ENCODE measurements at places on chromosomes 16 and 17. TPM values are rescaled to one million over a fixed set of nuclear protein-coding genes. Genes with fewer than 3 reads are reported as not detected.

Gene WNT9B
- total RNA-seq = 0.23 TPM

Gene CACNG3
- total RNA-seq = not detected

Gene UNC13D
- total RNA-seq = 60.5 TPM

DNA sequence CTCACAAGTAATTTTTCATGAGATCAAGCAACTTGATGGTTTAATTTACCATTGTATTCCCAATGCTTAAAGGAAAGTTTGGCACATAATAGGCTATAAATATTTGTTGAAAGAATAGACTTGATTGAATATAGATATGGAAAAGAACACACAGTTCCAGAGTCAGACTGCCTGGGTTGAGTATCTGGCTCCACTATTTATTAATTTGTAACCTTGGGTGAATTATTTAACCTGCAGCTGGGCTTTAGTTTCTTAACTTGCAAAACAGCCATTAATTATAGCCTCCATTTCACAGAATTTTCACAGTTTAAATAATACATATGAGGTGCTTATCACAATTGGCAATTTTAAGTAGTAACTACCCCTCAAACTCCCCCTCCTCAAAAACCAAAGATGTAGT, 73.6 kb downstream of the NCOR1 start:
- H3K27ac ChIP-seq = no peak overlapping the region
- H3K36me3 ChIP-seq = no peaks in the 10 kb centered on the region
- no peak for DNase-seq

GRCh38 chr17:78479369-78479768, 97.8 kb downstream of the DNAH17 start:
- H3K36me3 ChIP-seq = no peaks in the 10 kb centered on the region
- H3K4me3 ChIP-seq = no peak overlapping the region
- DNase-seq = no peak
- peaks cover 9% of the 10 kb centered on the region for H3K27me3 ChIP-seq
- H3K4me1 ChIP-seq = no peaks in the 10 kb centered on the region
- H3K27ac ChIP-seq = no peak overlapping the region

- H3K36me3 ChIP-seq = no peaks in the 10 kb centered on the region
- H3K4me1 ChIP-seq = no peaks in the 10 kb centered on the region
- no peak for DNase-seq
- H3K4me3 ChIP-seq = no peak overlapping the region
Measured at GRCh38 chr16:47204736-47205504, 61.2 kb upstream of the NETO2 start.

DNA sequence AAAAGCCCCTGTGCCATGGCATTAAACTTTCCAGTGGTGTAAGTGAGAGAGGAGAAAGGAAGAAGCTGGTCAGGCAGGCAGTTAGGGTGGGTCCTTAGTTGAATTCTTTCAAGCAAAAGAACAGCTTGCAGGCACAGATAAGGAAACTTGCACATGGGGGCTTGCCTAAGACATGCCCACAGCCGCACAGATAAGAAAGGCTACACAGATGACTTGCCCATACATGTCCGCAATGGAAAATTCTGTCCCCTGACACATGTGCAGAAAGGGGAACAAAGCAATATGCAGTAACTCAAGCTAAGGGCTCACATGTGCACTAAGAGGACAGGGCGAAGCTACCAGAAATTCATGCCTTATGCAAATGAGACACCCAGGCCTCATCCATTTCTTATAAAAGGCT, 69.9 kb downstream of the GSG1L start:
- no peaks in the 10 kb centered on the region for H3K27me3 ChIP-seq
- no peak overlapping the region for H3K27ac ChIP-seq
- H3K36me3 ChIP-seq = no peaks in the 10 kb centered on the region
- no peak overlapping the region for H3K4me3 ChIP-seq
- no peaks in the 10 kb centered on the region for H3K4me1 ChIP-seq

GRCh38 chr17:36674278-36674650, 72.9 kb downstream of the MRM1 start:
- no peaks in the 10 kb centered on the region for H3K4me1 ChIP-seq
- no peak for DNase-seq

DNA sequence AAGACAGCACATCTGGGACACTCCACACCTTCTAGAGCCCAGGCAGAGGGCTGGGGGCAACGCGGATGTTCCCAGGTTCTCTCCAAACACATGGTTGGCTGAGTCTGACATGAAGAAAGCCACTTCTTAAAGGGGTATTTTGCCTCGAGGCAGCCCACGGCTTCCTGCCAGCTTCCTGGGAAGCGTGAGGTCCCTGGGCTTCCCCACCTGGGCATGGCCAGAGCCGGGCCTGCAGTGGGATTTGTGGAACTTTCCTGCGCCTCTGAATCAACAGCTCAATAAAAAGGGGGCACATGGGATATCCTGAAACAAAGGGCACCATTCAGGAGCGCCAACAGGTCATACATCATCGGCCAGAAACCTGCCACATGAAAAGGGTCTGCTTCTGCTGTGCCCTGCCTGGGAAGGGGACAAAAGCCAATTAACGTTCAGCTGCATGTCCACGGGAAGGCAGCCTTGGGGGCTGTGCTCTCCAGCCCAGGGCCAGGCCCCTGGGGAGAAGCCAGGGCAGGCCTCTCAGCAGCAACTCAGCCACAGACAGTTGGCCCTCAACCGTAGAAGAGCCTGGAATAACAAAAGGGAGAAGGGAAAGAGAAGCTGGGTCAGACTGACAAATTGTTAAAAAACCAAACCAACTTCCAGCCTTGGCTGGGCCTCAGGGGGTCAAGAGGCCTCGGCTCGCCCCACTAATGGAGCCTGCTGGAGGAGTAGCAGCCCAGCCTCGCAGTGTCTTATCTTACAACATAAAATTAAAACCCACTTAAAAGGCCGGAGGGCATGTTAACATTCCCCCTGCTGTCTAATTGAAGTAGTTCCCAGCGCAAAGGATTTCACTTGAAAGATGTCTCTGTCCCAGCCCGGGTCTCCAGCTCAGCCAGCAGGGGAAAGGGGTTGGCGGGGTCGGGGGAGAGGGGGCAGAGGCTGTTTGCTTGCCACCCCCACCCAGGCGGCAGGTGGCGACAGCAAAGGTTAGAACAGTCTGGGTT, 34.2 kb downstream of the TBX4 start:
- H3K4me3 ChIP-seq = no peak overlapping the region
- no peak overlapping the region for H3K27ac ChIP-seq
- no peaks in the 10 kb centered on the region for H3K36me3 ChIP-seq
- no peak for DNase-seq

All from left lung (tissue), 14 donors.